ENCODE measurements at places on chromosomes 2 and 18.

DNA sequence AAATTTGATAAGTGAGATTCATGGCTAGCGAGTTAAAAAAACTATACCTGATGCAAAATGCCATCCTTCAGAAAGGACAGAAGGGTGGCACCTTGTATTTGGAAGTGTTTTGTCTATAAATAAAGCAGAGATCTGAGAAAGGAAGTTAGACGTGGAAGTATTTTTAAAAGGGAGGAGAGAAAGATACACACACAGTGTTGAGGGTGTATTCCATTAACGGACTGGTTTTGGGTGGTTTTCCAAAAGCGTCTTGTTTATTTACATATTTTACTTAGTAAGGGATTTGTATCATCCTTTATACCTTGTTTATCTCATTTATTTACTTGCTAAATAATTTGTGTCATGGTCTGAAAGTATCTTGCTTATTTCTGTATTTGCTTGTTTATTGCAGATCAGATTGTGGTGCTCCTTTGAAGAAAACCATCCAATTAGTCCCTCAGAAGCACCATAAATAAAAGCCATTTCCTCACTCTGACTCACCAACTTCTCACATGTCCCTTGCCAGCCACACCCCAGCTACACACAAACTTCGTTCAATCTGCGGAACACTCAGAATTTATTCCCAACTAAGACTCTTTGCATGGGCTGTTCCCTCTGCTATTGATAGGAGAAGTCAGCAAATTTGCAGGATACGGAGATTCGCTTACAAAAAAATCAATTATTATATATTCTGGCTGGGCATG is 90.8 kb downstream of the FAM124B start:
- DNase-seq = no peak

DNA sequence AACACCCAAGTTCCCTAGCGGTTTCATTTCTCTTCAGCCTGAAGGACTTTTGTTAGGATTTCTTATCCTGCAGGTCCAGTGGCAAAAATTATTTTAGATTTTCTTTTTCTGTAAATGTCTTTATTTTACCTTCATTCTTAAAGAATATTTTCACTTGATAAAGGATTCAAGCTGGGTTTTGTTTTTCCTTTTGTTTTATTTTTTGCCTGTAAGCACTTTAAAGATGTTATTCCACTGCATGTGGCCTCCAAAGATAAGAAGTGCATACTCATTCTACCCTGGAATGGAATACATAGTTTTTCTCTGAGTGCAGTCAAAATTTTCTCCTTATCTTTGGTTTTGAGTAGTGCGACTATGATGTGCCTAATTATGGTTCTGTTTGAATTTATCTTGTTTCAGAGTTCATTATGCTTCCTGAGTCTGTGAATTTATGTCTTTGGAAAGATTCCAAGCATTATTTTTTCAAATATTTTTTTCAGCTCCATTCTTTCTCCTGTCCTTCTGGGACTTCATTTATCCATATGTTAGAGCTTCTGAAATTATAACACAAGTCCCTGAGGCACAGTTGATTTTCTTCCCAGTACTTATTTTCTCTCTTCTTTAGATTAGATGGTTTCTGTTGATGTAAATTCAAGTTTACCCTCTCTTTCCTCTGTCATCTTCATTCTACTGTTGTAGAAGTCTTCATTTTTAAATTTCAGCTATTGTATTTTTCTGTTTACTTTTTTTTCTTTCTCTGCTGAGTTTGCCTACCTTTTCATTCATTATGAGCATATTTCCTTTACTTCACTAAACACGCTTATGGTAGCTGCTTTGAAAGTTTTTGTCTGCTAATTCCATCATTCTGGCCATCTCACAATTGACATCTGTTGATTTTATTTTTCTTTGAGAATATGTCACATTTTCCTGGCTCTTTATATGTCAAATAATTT is 69.6 kb downstream of the MAPRE2 start:
- DNase-seq = peak; percentile 30

DNA sequence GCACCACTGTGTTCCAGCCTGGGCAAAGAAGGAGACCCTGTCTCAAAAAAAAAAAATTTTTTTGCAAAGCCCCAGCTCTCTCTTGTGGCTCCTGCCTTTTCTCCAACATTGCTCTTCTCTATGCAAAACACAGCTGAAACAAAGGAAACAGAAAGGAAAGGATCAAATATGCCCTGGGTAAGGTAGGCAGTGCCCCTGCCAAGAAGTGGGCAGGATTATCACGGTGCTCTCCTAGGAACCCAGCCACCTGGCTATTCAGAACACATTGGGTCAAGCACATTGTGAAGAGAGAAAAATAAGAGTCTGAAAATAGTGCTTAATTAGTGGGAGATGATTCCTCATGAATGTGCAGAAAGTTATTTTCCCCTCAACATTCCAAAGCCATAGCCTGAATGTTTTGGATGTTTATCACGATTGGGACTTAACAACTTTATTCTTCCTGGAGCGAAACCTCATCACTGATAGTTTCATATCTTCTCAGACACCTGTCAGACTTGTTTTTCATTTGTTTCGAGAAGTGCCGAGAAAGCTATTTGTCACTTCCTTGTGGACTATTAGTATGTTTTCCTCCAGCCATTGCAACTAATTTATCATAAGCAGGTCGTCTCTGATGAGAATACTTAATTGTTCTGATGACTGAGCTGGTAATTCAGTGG is 42.7 kb upstream of the RPL31 start:
- DNase-seq = peak; percentile 16

DNA sequence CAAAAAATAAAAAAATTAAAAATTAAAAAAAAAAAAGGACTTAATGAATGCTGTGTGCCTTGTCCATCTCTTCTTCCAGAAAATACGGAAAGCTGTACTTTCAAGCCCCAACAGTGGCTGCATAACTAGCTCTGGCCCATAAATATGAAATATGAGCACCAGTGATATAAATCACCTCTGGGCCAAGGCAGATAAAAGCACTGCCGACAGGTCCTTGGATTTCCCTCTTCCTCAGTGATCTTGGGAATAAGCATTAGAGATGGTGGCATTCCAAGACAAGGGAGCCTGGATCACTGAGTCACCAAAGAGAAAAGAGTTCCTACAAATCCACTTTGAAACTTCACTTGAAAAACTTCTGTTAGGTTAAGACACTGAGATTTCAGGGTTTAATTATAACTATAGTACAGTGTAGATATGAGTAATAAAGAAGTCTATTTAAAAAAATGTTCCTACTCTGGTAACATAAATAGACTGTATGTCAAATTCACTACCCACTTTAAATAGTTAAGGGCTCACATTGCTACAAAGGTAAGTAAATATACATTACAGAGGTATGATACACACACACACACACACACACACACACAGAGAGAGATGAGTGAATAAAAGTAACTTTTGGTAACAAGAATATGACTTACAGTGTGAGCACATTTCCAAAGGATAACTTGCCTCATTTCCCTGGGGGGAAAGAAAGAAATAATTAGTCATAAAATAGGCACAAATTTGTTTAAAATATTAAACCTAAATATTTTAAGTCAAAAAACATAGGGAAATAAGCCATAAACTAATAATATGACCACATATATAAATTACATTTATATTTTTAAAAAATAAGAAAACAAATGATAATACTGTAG is 35.6 kb downstream of the PPP3R1 start:
- DNase-seq = no peak

DNA sequence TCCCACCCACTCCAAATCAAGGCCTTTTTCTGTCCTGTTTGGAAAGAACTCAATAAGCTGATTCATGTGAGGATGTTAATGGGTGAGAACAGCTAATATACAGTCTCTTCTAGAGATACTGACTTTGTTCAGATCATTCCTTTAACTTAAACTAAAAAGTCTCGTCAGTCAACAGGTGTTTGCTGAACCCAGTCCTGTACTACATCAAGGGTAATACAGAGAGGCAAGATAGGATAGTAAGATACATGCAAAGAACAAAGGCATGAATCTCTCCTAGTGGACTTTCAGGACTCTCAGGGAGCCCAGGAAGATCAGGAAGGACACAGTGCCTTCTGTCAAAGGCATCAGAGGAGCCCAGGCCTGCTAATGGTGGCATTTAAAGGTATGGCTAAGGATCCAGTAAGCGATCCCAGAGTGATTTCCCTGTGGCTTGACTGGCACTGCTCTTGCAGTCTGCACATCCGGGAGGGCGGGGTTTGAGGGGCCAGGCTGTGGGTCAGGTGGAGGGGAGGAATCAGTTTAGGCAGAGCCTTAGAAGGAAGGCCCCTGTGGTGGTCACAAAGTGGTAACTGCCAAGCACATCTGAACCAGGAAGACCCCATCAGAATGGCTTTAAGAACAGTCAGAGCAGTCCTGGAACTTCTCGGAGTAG is 54.0 kb downstream of the EPAS1 start:
- no peak for DNase-seq

- DNase-seq = no peak
Observed at GRCh38 chr2:65355186-65355831, 77.1 kb downstream of the SPRED2 start.

- DNase-seq = no peak
Observed at GRCh38 chr2:115208493-115209164, 766.2 kb downstream of the DPP10 start.

DNA sequence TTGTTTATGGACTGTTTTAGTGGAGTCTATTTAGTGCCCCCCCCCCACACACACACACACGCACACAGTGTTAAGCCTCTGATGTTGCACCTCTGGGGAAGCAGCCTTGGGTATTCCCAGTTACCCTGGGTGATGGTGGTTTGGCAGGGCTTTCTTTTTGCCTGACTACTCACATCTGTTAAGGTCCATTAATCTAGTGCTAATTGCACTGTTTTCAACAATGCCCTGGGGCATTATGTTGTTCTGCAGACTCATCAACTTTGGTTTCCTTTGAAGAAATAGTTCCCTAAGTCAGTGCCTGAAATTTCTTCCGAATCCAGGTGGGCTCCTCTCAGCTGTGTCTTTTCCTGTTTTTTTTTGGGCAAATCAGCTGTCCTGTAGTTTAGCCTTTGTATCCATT is 34.7 kb downstream of the SPOPL start:
- DNase-seq = no peak
